AG04449 (cell line): ENCODE measurements at places on chromosomes 11 and 22.

DNA sequence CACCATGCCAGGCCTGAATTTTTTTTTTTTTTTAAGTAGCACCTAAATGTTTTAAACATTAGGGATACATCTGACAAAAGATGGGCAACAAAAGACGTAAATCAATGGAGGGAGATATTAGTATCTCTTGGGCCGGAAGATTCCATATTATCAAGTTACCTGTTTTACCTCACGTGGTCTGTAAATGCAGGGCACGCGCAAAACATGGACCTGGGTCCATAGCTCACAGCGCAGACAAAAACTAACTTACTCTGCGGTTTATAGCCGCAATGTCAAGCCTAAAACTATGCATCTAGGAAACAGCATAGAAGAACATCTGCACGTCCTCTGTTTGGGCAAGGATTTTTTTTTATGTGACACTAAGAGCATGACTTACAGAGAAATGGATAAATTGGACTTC is 31.5 kb upstream of the PANX2 start:
- DNase-seq: no peak

DNA sequence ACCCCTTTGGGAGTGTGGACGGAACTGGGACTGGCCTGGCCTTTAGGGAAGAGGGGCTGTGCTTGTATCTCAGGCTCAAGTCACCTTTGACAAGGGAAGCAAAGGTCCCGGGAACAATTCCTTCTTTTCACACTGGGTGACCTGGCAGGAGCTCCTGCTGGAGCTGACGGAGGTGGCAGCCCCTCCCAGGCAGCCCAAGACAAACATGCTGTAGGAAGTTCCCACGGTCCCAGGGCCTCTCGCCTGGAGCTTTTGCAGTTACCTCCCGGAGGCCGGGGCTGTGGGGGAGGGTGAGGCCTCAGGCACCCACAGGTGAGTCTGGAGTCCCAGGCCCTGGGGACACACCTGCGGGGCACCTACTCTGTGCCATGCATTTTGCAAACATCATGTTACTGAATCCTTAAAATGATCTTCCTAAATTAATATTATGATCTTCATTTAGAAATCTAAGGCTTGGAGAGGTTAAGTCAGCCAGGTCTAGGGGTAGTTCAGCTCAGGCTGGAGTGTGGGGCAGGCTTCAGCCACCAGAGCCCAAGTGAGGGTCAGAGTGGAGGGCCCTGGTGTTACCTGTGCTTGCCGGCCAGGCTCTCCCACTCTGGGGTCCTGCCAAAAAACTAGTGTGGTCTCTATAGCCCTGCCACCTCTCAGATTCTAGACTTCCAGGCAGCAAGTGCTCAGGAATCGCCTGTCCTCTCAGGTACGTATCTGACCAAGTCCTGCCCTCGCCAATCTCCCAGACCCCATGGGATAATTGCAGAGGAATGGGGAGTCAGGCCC is 15.7 kb upstream of the MYEOV start:
- DNase-seq: no peak

DNA sequence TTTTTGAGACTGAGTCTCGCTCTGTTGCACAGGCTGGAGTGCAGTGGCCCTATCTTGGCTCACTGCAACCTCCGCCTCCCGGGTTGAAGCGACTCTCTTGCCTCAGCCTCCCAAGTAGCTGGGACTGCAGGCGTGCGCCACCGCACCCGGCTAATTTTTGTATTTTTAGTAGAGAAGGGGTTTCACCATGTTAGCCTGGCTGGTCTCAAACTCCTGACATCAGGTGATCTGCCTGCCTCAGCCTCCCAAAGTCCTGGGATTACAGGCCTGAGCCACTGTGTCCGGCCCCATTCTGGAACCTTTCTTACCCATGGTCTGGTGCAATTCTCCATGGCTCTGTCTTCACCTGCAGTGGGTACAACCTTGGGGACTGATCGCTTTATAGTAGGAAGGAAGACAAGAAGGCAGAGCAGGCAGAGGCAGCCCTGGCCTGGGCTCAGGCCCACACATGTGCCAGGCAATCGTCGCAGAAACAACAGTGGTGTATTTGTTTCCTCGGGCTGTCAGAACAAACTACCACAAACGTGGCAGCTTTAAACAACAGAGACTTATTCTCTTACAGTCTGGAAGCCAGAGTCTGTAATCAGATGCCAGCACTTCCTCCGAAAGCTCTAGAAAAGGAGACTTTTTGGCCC is 4.0 kb upstream of the PTGDR2 start:
- no peak for DNase-seq

GRCh38 chr22:30880181-30880601 is 88.4 kb downstream of the MORC2 start:
- DNase-seq: no peak

- DNase-seq: no peak
Measured at GRCh38 chr11:126477535-126478305, 122.2 kb downstream of the ST3GAL4 start.

- DNase-seq: no peak
Measured at GRCh38 chr22:31020334-31020733, 51.3 kb downstream of the TUG1 start.
